ENCODE measurements at places on chromosomes 3 and 15.

DNA sequence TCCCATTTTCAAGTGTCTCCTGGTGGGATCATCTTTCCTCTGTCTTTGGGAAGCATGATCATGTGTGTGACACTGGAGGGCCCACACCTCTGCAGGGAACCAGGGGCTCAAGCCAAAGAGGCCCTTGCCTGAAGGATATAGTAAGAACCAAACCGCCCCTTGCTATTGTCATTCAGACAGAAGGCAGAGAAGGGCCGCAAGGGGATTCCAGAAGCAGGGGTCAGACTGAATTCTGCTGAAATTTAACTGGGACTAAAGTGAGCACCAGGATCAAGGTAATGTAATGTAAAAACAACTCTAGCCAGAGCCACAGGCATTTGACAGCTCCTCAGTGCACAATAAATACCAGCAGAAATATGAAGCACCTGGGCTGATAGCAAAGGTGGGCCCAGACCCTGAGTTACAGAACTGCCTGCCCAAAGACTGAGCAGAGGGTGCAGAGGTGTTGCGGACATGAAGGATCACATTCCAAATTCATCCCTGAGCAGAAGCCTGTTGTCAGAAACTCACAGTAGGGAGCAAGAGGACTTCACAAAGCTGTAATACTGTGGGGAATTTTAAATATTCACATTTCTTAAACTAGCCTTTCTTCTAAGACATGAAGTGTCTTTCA lies 46.0 kb upstream of the RASGRF1 start:
- DNase-seq: no peak

- no peak for DNase-seq
Measured at GRCh38 chr3:61008153-61008997, 242.9 kb downstream of the FHIT start.

DNA sequence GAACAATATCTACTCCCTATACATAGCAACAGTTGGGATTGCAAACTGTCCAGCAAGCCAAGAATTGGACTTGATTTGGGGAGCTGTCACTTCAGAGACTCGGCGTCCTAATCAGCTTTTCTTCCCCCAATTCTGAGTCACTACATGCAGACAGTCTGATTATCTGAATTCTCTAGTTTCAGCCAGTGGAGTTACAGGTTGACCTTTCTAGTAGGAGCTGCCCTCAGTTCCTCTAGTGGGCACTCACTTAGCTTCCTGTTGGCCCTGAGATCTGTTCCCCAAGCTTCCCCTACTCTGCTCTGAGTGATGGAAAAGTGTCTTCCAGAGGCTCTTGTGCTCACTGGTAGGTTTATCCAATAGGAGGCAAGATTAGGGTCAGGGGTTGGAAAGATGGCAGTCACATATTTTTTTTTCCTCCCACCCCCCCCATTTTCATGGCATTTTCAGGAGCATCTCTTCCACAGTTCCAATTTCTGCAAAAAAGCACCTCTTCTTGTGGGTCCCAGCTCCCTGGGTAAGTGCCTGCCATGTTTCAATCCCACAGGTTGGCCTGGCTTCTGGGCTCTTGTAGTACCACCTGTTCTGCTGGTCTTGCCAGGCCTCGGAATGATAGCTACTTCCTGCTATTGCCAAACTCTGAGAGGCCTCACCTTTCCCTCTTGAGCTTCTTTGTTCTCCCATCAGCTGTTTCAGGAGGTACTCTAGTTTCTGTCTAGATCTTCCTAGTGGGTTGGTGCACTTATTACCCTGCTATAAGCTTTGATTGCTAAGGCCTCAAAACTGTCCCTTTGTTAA lies 182.2 kb downstream of the RAP2B start:
- DNase-seq: no peak

DNA sequence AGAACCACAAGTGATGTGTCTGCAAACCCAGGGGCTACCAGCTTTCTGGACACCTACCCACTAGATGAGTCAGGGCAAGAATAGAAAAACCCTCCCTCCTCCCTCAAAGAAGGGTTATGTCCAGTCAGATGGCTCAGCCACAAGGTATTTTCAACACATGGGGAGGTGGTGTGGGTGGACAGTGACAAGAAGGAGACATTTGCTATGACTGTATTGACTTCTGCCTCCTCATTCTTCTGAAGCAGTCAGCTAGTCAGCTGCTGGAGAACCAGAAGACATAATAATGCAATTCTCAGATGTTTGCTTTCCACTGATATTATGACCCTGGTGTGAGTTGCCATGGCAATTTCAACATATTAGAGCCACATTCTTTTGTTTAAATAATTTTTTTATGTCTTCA lies 66.7 kb upstream of the GOLGA8B start:
- DNase-seq: no peak

- DNase-seq: no peak
Measured at GRCh38 chr3:127324076-127324475, 36.2 kb upstream of the PRR20G start.

DNA sequence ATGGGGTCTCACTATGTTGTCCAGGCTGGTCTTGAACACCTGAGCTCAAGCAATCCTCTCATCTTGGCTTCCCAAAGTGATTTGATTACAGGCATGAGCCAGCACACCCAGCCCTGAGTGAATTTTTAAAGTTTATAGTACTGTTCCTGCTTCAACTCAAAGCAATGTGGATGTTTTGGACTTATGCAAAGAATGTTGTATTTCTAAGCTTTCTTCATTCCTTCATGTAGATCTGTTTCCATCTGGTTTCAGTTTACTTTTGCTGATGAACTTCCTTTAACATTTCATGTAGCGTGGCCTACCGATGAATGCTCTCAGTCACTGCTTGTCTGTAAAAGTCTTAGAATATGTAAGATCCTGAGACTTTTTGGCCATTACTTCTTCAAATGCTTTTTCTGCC lies 23.2 kb downstream of the NRG4 start:
- no peak for DNase-seq

DNA sequence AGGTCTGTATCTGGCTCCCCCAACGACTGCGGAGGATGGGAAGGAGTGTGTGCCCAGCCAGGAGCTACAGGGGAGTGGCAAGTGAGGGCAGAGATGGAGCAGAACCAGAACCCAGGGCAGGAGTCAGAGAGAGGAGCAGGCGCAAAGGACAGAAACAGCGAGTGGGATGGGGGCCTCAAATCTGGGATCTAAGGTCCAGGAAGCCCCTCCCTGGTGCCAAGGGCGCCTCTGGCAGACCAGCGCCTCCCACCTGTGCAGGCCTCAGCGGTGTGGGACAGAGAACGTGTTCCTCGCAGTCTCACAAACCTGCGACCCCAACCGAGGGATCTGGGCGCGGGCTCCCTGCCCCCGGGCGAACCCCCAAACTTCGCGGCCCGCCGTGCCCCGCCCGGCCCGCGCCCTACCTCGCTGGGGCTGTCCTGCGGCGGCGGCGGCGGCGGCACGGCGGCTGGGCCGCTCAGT lies 301 bp downstream of the PCBP4 start:
- DNase-seq: no peak

- DNase-seq: no peak
Measured at GRCh38 chr3:195045481-195046210, 225.3 kb downstream of the XXYLT1 start.

- DNase-seq: no peak
Measured at GRCh38 chr3:112013058-112013783, 14.5 kb downstream of the TAGLN3 start.

- DNase-seq: no peak
Measured at GRCh38 chr3:154783061-154783460, 297.1 kb upstream of the MME start.

DNA sequence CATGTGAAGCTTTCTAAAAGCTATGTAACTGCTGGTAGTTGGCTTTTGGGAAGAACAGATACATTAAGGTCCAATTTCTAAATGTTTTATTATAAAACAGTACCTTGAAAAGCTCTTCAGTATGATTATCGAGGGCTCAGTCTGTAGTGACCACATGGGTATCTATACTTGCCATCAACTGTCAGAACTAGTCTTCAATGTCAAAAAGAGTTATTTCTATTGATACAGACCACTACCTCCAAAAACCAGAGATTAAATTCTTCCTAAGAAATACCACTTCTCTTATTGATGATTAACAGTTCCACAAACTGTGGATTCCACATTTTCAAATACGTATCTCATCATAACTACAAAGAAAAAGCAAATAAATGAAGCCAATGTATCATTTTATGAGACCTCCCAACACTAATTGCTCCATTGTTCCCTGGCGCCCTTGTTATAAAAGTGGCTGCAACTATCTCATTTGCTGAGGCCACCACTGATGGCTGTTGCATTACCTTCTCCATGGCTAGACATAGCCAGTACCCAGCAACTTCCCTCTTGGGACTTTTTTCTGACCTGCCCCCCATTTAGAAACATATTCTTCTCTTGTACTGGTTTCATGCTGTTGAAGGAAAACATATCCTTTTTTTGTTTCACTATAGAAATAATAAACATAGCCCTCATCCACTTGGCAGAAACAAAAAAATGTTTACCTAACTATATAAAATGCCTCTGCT lies 33.9 kb upstream of the MBNL1 start:
- DNase-seq: no peak

- no peak for DNase-seq
Measured at GRCh38 chr15:26971271-26972018, 464 bp downstream of the GABRG3 start.

- DNase-seq: no peak
Measured at GRCh38 chr3:162170581-162170980, 674.0 kb downstream of the OTOL1 start.

DNA sequence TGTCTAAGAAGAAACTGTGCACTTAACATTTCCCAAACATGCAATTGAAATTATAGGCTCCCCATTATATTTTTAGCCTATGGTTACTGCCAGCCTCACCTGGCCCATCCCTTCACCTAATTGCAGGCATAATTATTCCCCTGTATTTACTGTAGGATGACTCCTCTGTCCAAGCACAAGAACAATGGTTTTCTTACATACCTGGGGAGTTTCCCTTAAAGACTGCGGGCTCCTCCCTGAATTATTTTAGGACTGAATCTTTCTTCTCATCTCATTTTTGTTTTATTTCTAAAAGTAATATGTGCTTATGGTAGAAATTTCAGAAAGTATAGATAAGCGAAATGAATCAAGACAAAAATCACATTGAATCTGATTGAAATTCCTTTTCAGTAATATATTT lies 11.4 kb downstream of the TM4SF1 start:
- DNase-seq: no peak

GRCh38 chr15:57914350-57915055 lies 151.0 kb downstream of the ALDH1A2 start:
- DNase-seq: no peak

GRCh38 chr3:156093964-156094363 lies 26.4 kb upstream of the KCNAB1 start:
- DNase-seq: no peak

DNA sequence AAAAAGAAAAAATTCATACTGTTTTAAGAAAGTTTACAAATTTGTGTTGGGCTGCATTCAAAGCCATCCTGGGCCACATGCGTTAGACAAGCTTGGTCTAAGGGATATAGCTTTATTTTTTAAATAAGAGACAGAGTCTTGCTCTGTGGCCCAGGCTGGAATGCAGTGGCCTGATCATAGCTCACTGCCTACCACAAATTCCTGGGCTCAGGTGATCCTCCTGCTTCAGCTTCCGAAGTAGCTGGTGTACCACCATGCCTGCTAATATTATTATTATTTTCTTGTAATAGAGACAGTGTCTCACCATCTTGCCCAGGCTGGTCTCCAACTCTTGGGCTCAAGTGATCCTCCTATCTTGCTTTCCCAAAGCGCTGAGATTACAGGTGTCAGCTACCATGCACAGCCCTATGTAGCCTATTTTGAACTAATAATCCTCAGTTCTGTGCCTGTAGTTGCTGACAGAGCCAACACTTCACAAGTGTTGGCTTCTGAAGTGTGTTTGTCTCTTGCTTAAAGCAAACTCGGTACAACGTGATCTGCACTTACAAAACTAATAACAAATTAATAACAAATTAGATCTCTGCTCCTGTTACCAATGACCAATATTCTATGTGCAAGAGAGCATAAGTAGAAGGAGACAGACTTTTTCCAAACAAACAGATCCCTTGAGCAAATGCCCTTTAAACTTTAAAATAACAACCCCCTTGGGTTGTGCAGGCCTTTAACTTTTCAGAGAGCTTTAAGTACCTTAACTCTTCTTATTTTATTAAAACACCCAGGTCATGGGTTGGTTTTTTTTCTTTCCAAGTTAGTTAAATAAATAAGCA lies 135.2 kb downstream of the VGLL4 start:
- no peak for DNase-seq

- DNase-seq: no peak
Measured at GRCh38 chr15:31758126-31758525, 272.2 kb upstream of the CHRNA7 start.

DNA sequence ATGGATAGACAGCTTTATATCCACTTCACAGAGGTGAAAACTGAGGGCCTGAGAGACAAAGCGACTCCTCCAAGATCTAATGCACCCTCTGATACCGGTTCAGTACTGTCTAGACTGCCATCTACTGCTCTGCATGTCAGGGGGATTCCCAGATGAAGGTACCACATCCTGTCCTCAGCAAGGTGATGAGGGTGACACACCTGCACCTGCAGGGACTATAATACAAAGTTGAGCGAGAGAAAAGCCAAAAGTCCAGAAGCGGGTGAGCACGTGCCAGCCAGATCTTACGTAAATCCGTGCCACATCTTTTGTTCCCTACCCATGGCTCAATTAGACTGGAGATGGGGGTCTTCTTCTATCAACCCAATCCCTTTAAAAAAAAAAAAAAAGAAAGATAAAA lies 32.4 kb upstream of the HES1 start:
- DNase-seq: no peak

Data from NCI-H1694 (cell line).